Activated gamma-delta T cell (primary cell): ENCODE measurements at places on chromosomes 6 and 20.

DNA sequence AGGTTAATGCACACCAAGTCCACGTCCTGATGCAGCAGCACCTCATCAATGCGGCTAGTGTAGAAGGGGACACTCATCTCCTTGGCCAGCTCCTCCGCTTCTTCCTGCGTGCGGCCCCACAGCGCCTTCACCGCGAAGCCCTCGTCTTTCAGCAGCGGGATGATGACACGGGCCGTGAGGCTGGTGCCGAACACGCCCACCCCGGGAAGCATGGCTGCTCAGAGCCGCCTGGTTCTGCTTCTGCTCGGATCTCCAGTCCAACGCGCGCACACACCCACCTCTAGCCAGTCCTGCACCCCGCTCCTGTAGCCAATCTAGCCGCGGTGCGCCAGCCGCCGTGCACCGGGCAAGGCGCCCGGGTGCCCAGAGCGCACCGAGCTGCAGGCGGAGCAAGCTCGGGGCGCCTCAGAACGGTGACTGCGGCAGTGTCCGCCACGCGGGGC lies 700 bp downstream of the GFOD1 start:
- peak; percentile 34 for DNase-seq

- DNase-seq = peak; percentile 25
These were observed 336.6 kb downstream of the QKI start for GRCh38 chr6:163751032-163751525.

GRCh38 chr6:13012296-13012695 lies 295.7 kb downstream of the PHACTR1 start:
- DNase-seq = no peak

- peak; percentile 11 for DNase-seq
These were observed 101.7 kb upstream of the ADGRB3 start for GRCh38 chr6:68533339-68533795.

DNA sequence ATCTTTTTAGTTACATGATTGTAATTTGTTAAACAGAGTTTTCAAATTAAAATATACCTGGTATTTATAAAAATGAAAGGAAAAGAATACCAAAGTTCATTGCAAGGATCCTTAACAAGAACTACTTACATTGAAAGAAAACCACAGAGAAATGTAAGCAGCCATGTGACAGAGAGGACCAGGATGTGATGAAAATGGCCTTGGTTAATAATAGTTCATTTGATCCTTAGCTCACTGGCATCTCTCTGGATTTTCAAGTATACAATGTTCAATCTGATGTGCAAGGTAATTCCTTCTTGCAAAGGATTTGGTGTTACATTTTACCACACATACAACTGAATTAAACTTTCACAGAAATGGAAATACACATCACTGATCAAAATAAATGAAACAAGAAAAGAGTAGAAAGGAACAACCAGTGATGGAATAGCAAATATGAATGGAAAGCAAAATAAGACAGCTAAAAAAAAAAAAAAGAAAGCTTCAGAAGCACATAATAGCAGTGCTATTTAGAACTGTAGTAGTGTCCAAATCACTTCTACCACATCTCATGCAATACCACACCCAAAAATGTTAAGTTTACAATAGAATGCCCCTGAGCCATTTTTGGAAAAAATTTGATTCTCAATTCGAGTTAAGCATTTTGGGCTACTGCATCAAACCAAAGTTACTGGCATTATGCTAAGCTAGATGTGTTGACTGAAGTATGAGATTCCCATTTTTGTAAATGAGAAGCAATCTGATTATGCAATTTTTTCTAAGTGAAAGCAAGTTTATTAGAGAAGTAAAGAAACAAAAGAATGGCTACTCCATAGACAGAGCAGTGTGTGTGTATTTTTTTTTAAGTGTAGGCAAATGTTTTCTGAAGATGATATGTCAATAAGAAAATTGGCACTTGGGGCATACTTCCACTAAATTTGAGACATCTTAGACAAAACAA lies 22.6 kb upstream of the HLA-A start:
- DNase-seq = no peak

GRCh38 chr6:38155144-38155543 lies 335.6 kb downstream of the ZFAND3 start:
- no peak for DNase-seq

DNA sequence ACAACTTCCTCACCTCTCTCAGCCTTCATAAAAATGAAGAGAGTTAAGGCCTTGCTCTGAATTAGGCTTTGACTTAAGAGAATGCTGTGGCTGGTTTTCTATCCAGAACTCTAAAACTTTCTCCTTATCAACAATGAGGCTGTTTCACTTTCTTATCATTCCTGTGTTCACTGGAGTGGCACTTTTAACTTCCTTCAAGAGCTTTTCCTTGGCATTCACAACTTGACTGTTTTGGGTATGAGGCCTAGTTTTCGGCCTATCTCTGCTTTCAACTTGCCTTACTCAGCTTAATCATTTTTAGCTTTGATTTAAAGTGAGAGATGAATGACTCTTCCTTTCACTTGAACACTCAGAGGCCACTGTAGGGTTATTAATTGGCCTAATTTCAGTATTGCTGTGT lies 4.3 kb upstream of the LOC128125822 start:
- no peak for DNase-seq

GRCh38 chr6:148455225-148455624 lies 112.6 kb downstream of the SASH1 start:
- DNase-seq = no peak

DNA sequence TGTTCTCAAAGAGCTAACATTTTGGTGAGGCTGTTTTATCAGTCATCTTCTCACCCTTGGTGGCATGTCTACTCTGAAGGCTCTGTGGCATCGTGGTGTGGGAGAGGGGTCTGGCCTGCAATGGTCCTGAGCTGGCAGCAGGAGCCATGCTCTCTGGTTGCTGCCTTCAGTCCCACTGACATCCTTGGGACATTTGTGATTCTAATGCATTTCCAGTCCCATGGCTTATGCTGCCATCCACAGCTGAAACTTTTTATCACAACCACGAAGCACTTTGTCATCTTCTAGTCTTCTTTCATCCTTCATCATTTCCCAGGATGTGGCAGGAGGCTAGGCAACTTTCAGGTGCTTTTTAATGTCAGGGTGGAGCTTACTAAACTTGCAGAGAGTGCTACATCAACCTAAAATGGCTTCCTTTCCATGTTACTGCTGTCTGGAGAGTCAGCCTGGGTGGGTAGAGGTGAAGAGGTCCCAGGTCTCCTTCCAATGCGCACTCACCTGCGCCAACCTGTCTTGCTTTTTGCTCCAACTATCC lies 77.1 kb downstream of the GPR63 start:
- no peak for DNase-seq

GRCh38 chr20:33648396-33649004 lies 13.6 kb upstream of the C20orf144 start:
- no peak for DNase-seq

GRCh38 chr20:62955519-62956386 lies 3.2 kb downstream of the SLC17A9 start:
- DNase-seq = no peak

DNA sequence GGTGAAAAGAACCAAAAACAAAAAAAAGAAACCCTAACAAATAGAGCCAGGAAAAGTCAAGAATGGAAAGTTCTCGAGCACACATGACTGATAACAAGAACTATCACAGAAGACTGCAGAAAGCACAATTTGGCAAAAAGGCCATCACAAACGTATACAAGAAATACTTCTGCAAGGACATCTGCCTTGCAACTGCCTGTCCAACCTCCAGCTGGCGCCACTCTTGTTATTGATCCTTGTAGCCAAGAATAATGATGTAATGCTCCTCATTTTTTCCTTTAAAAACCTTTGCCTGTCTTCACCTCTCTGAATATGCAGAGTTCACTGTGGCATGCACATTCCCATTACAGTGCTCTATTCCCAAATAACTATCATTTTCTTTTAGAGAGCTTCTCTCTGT lies 87.9 kb upstream of the BMP5 start:
- DNase-seq = no peak

- DNase-seq = no peak
These were observed 174.1 kb downstream of the COL21A1 start for GRCh38 chr6:56073315-56073714.

DNA sequence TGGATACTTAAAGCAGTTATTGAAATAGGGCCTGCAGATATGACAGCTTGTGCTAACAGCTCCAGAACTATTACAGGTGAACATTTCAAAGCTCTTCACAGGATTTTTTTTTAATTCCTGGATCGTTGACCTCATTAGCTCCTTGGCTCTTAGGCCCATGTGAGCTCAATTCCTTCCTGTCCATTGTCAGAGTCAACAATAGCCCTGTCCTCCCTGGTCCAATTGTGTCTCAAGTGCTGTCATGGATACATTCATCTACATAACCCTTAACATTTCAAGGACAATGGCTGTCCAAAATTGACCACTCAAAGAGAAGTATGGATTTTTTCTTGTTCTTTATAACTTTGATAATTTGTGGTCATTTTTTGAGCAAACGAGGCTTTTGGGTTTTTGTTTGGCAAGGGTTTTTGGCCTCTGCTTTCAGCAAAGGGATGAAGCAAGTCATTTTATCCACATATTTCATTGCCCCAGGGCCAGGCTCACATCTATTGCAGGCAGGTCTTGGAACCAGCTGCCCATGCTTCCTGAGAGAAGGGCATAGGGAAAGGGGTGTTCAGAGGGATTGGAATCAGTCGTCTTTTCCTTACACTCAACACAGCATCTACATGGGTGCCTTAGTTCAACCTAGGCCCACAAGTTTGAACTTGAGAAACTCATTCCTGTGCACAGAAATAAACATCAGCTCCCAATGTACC lies 282.1 kb downstream of the TPBG start:
- DNase-seq = no peak

DNA sequence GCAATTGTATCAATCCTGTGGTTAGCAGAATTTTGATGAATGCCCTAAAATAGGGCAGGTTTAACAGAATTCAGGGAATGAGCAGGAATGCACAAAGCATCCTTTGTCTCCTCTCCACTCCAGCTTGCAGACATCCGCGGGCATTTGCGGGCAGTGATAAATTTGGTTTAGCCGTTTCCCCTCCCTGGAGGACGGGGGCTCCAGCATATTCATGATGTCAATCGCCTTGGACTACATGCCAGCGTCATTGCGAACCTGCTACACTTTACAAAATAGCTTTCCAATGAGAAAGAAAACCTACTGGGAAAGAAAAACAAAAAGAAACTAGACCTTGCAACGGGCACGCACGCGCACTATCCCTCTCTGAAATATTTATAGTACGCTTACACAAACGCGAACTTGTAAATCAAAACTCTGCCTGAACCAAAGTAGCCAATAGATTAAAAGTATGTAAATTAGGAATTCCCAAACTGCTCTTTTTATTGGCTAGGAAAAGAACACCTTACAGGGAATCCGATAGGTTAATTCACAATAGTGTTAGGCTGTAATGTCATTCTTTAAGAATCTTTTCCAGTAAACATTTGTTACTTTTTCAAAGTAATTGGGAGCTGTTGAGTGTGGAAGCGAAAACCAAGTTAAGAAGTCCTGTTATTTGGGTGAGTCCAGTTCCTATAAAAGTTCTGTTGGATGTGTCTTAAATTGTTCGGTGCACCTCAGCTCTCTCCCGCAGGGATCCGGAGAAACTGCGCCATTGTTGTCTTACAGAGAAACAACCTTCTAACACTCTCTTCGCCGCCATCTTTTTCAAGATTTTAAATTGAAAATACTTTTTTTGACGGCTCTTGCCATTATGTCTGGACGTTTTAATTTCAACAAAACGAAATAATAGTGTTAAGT lies 136.7 kb downstream of the HFE start:
- DNase-seq = no peak

DNA sequence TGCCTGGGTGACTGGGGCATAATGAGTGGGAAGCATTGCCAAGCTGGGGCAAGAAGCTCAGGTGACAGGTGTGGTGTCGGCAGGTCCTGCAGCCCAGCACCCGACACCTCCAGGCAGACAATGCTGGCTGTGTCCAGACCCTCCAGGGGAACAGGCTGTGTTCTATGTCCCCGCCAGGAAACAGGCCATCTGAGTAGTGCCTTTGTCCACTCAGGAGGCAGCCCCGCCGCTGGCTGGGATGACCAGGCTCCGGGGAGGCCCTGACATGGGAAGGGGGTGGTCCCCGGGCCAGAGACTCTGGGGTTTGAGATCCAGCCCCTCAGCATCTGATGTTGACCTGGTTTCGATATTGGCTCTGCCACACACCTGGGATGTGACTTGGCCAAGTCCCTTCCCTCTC lies 28.4 kb downstream of the SNPH start:
- DNase-seq = no peak
